Activated CD4-positive, alpha-beta memory T cell treated with anti-CD3 and anti-CD28 coated beads for 36 hours (primary cell): ENCODE measurements at places on chromosomes 3 and 15.
A peak's percentile ranks its signal among the peaks of the same experiment; 100 is the strongest.

GRCh38 chr3:197132916-197133530, 103.4 kb upstream of the MELTF start:
- H3K4me1 ChIP-seq, result no peaks in the 10 kb centered on the region
- DNase-seq, result no peak
- H3K27me3 ChIP-seq, result no peaks in the 10 kb centered on the region
- H3K36me3 ChIP-seq, result peaks cover 56% of the 10 kb centered on the region
- H3K27ac ChIP-seq, result no peak overlapping the region
- no peak overlapping the region for H3K4me3 ChIP-seq

DNA sequence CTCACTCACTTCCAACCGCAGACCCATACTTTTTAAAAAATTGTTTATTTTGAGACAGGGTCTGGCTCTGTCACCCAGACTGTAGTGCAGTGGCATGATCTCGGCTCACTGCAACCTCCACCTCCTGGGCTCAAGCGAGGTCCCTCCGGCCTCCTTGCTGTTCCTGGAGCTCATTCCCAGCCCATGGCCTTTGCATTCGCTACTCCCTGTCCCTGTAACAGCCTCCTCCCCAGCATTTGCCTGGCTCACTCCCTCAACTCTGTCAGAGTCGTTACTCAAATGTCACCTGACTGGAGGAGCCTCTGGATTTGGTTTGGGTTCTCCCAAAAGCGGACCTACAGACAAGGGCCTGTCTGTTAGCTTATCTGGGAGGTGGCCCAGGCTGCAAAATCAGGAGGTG, 432.6 kb upstream of the PROK2 start:
- no peak overlapping the region for H3K27ac ChIP-seq
- H3K4me1 ChIP-seq, result no peaks in the 10 kb centered on the region
- no peak overlapping the region for H3K4me3 ChIP-seq
- DNase-seq, result no peak
- H3K36me3 ChIP-seq, result no peaks in the 10 kb centered on the region

- H3K4me3 ChIP-seq, result no peak overlapping the region
- H3K4me1 ChIP-seq, result peaks cover 5% of the 10 kb centered on the region
- peaks cover 16% of the 10 kb centered on the region for H3K36me3 ChIP-seq
- no peak for DNase-seq
- H3K27me3 ChIP-seq, result no peaks in the 10 kb centered on the region
Observed at GRCh38 chr3:36923523-36923943, 21.3 kb downstream of the TRANK1 start.

- H3K27me3 ChIP-seq, result peaks cover 6% of the 10 kb centered on the region
- peaks cover 20% of the 10 kb centered on the region for H3K4me1 ChIP-seq
- peak overlapping the region; percentile 74 for H3K27ac ChIP-seq
- no peak for DNase-seq
- peaks cover 13% of the 10 kb centered on the region for H3K36me3 ChIP-seq
Observed at GRCh38 chr15:90884719-90885431, 571 bp downstream of the FES start.

- H3K27me3 ChIP-seq, result no peaks in the 10 kb centered on the region
- DNase-seq, result no peak
- H3K4me1 ChIP-seq, result peaks cover 51% of the 10 kb centered on the region
- H3K27ac ChIP-seq, result no peak overlapping the region
Observed at GRCh38 chr15:64851503-64851840, 9.8 kb downstream of the PLEKHO2 start.

GRCh38 chr3:10516544-10517452, 11.4 kb upstream of the ATP2B2 start:
- peaks cover 7% of the 10 kb centered on the region for H3K27me3 ChIP-seq
- H3K4me3 ChIP-seq, result no peak overlapping the region
- no peak overlapping the region for H3K27ac ChIP-seq
- no peaks in the 10 kb centered on the region for H3K4me1 ChIP-seq
